ENCODE measurements at places on chromosomes 12 and 14. TPM values are rescaled to one million over a fixed set of nuclear protein-coding genes. Genes with fewer than 3 reads are reported as not detected.

The SLC10A1 gene
- 61.5 TPM for total RNA-seq

The EEA1 gene
- total RNA-seq = 16.4 TPM

The ANKRD33 gene
- not detected for total RNA-seq

DNA sequence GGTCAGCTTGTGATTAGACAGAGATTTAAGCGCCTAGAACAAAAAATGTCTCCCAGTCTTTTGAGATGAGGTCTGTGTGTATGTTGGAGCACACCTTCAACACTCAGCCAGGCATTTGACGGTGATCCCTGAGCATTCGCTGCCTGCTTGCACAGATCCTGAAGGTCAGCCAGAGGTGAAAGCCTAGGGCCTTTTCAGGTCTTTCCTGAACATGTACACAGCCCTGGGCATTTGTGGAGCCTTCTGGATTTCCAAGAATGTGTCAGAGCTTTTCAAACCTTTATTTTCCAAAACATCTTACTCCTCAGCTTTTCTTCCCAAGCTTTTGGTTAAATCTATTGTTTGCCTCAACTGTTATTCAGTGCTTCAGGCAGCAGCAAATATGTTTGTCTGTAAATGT lies 59.1 kb upstream of the AMN start:
- no peaks in the 10 kb centered on the region for H3K27me3 ChIP-seq
- H3K36me3 ChIP-seq = no peaks in the 10 kb centered on the region
- no peaks in the 10 kb centered on the region for H3K4me1 ChIP-seq
- H3K27ac ChIP-seq = no peak overlapping the region
- DNase-seq = no peak

DNA sequence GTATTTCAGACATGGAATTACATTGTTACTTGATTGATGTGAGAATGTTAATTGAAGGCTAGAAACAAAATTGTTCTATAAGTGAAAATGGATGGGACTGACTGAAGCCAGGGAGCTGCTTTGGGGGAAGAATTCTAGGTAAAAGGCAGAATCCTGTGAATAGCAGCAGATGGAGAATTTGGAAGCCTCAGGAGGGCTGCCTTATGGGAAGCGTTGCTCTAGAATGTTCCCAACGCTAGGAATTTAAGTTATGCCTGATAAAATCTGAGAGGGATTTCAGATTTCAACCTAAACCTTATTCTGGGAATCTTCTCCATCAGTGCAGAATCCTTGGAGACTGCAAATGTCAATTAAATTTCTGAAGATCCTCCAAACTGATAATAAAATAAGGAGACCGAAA lies 858.2 kb upstream of the FLRT2 start:
- H3K4me1 ChIP-seq = no peaks in the 10 kb centered on the region
- no peaks in the 10 kb centered on the region for H3K27me3 ChIP-seq
- no peak overlapping the region for H3K4me3 ChIP-seq
- DNase-seq = no peak

All from right lobe of liver (tissue), 6 donors.